Neural progenitor cell (in vitro differentiated cells): ENCODE measurements at places on chromosomes 11 and 22.

GRCh38 chr11:76553554-76554476 is 109.0 kb downstream of the EMSY start:
- DNase-seq: no peak

DNA sequence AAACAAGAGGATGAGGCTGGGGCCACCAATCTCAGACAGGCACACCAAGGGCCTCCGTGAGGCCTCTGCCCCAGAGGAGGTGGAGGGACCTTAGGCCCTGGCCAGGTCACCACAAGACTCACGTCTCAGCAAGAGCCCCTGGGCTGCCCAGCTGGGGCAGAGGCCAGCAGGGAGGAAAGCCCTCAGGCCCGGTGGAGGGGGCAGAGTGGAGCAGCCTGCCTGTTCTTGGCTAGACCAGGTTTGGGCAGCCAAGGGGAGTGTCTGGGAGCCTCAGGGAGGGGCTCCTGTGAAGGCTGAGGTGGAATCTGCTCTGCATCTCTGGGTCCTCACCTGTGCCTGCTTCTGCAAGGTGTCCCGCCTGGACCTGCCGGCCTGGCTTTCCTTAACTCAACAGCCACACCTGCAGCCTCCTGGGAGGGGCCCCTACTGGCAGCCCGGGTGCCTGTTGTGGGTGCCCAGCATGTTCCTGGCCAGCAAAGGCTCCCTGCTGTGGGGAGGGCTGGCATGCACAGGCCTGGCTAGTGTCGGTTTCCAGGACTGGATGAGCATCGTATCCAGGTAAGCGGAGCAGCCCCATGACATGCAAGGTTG is 11.9 kb downstream of the TTLL12 start:
- DNase-seq: no peak

GRCh38 chr11:16347928-16348685 is 8.2 kb downstream of the SOX6 start:
- DNase-seq: no peak

DNA sequence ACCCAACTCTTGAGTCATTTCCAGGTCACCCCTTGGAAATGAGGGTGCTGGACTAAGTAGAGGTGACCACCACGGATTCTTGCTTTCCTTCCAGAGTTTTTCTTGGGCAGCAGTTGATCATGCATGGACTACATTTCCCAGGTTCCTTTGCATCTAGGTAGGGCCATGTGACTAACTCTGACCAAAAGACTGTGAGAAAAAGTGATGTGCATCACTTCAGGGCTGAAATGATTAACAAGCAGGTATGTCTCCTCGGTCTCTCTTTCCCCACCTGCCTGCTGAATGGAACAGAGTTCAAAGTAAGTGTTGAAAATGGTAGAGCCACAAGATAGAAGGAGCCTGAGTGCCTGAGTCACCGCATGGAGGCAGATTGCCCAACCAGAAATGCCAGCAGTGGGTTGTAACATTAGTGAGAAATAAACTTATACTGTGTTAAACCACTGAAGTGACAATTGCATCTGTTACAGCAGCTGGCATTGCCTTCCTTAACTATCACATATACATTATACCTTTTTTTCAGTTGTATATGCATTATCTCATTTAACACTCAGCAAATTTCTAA is 113.5 kb downstream of the MN1 start:
- DNase-seq: no peak

- no peak for DNase-seq
These were observed 13.4 kb downstream of the CKAP5 start for GRCh38 chr11:46832511-46833214.

GRCh38 chr11:76734456-76735420 is 48.4 kb upstream of the TSKU start:
- DNase-seq: no peak

- no peak for DNase-seq
These were observed 110.8 kb downstream of the CEP164 start for GRCh38 chr11:117438371-117439000.

- no peak for DNase-seq
These were observed 28.6 kb downstream of the APOL5 start for GRCh38 chr22:35746248-35746647.

GRCh38 chr11:27722953-27723344 is 22.7 kb upstream of the BDNF start:
- peak; percentile 55 for DNase-seq

- no peak for DNase-seq
These were observed 467 bp downstream of the EPS8L2 start for GRCh38 chr11:706439-706956.

DNA sequence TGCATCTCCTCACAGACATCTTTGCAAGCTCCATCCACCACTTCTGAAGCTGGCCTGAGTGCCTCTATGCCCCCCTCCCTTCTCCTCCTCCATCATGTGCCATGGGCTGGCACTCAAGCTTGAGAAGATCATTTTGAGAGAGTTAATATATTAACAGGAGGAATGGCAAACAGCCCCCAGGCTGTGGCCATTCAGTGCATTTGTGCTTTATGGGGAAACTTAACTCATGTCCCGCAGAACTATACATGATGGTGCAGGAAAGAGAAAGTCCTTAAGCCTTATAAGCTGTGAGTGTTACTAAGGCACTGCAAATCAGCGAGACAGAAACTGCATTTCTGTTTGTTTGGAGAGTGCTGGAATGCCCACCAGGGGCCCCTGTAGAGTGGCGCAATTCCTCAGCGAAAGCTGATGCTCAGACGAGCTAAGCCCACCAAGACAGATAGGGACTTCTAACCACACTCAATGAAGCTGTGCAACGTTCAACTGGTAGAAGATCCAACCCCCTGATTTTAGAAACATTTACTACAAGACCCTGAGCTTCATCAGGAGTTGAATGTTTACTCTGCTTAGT is 26.8 kb upstream of the PHLDA2 start:
- DNase-seq: peak; percentile 60

- DNase-seq: peak; percentile 92
These were observed 1.3 kb upstream of the NDUFV1 start for GRCh38 chr11:67605231-67606011.

DNA sequence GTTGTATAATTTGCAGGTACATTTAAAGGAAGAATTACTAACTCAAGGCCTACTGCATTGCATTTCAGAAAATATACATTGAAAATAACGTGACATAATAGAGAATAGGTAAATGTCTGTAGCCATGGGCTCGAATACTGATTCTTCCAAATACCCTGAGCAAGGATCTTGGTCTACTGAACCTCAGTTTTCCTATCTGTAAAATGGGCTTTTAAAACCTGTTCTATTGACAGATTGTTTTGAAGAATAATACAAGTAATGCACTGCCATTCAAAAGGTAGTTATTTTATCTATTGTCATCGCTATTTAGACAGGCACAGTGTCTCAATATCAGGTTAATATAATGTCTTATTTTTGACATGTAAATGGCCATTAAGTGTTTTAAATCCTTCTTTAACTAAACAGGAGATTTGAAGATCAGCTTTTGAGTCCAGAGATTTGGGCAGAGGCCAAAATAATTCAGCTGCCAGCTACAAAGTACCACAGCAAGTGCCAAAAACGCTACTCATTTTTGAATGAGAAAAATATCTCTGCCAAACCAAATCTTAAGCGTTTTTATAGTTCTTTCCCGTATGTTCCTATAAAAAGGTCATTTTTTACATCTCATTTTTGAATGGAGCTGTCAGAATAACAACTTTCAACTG is 56.7 kb downstream of the CTSC start:
- no peak for DNase-seq

DNA sequence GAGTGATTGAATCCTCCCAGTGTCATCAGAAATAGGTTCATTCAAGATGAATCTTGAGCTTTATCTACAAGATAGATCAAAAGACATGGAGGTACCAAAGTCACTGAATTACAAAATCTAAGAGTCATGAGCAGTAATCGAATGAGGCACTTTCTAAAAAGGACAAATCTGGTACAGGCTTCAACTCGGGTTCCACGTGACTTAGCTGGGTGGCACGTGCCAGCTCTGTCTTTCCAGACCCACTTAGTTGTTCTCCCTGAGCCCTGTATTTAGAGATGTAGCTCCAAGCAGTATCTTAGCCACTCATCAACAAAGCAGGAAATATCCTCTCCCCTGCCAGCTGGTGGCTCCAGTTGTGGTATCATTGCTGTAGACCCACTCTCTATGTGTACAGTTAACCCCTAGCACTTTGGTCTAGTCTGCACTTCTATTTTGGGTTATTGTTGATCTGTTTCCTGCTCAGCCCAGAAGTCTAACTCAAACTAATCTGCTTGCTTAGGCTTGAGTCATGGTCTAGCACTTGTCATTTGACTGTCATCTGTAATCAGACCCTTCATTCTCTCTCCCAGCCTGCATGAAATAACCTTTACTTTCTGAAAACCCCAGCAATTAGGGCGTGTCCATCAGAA is 528.7 kb downstream of the ETS1 start:
- no peak for DNase-seq

DNA sequence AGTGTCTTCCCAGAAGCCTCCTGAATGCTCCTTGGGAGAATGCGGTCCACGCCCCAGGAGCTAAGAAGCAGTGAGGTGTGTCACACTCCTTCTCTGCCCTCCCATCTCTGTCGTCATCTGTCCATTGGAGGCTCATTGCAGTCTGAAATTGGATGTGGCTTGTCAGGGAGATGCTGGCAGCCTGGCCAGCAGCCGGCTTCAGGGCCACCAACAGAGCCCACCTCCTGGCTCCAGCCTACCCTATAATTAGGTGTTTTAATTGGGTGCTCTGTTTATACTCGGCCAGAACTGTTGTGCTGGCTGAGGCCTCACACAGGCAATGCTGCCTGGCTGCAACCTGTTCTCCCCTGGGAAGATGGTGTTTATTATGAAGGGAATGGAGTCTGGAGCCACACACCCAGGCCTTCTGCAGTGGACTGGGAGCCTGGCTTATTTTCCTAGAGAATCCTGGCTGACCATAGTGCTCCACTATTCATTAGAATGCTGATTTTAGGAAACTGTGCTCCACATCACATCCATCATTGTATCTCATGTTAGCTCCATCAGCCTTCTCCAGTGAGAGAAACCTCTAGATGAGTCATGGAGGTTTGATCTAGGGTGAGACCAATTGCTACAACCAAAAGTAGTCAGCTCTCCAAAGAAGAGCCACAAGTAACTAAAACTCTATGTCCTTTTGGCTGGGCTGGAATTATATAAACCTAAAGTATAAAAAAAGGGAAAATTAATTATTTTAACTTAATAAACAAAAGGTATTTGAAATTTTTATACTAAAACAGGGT is 86.8 kb upstream of the CRTAM start:
- no peak for DNase-seq

GRCh38 chr11:9568161-9568853 is 5.2 kb upstream of the WEE1 start:
- DNase-seq: no peak

- DNase-seq: peak; percentile 35
These were observed 29.9 kb downstream of the CHRDL2 start for GRCh38 chr11:74701351-74701750.

DNA sequence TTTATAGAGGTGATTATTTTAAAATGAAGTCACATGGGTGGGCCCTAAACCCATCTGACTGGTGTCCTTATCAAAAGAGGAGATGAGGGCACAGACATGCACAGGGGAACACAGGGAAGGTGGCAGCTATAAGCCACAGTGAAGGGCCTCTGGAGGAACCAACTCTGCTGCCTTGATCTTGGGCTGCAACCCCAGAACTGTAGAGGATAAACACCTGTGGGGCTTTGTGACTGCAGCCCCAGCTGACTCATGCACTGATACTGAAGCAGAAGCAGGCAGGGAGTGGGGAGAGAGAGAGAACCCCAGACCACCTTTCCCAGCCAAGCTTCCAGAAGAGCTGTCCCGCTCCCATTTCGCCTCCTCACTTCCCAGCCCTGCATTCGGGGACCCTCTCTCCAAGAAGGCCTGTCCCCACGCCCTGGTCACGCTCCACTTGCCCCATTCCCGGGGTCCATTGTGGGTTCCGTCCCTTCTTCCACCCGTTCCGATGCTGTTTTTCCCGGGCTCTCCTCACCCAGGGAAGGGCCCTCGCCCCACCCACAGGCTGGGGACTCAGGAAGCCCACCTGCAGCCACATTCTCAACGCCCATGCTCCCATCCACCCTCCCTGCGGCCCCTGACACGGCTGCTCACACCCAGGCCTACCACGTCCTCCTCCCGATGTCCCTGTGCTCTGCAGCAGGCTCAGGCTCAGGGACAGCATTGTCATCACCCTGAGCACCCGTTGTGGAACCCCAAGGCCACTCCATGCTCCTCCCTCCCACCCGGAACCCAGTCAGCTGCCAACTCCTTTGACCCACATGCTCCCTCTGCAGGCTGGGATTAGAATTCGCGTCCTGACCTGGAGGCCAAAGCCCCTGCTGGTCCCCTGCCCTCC is 90.8 kb upstream of the SHANK2 start:
- peak; percentile 72 for DNase-seq

DNA sequence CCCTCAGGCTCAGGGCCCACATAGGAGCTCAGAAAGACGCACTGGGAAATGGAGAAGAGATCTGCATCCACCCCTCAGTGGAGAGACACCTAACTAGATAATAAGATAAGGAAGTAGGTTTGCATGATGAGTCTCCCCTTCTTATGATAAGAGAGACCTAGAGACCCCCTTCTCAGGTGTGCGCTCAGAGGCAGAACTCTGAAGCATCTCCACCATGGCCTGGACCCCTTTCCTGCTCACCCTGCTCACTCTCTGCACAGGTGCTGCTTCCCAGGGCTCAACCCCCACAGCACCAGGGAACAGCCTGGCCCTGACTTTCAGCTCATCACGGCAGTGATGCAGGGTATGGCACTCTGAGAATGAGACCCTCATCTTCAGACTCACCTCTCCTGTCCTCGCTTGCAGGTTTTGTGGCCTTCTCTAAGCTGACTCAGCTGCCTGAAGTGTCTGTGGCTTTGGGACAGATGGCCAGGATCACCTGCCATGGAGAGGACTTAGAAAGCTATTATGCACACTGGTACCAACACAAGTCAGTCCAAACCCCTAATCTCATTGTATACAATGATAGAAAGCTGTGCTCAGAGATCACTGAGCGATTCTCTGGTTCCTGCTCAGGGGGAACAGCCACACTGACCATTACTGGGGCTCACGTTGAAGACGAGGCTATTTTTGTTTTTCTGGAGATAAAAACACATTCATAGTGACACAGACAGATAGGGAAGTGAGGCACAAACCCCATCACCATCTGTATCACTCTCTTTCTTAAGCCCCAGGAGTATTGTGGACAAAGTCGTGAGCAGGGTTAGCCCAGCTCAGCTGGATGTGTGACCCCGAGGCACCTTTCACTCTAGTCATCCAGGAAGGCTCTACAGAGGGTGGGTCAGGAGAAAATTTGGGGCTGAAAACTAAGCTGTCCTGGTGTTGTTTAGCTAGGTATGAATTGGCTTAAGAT is 29.7 kb upstream of the IGLL5 start:
- no peak for DNase-seq

GRCh38 chr22:27046086-27046485 is 388.7 kb downstream of the MIAT start:
- no peak for DNase-seq

- no peak for DNase-seq
These were observed 226.3 kb downstream of the DDX10 start for GRCh38 chr11:108891143-108891542.
